Right renal pelvis (tissue), 4 donors: ENCODE measurements at places on chromosomes 11 and 22.

GRCh38 chr11:70500076-70500847 is 101.9 kb downstream of the CTTN start:
- no peak for DNase-seq

GRCh38 chr11:6307876-6308275 is 12.4 kb downstream of the CAVIN3 start:
- no peak for DNase-seq

DNA sequence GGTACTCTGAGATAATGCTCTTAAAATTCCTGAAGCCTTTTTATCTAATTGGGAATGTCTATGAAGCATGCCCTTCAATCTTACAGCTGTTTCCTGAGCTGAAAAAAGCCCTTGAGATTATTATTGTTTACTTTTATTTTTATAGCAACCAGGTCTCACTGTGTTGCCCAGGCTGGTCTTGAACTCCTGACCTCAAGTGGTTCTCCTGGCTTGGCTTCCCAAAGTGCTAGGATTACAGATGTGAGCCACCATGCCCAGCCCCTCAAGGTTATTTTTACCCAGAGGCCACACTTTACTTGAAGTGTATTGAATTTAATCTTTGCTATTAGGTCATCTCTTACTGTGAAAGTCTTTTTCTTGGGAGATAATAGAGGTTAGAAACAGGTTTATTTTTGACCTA is 7.0 kb upstream of the SWAP70 start:
- no peak for DNase-seq

DNA sequence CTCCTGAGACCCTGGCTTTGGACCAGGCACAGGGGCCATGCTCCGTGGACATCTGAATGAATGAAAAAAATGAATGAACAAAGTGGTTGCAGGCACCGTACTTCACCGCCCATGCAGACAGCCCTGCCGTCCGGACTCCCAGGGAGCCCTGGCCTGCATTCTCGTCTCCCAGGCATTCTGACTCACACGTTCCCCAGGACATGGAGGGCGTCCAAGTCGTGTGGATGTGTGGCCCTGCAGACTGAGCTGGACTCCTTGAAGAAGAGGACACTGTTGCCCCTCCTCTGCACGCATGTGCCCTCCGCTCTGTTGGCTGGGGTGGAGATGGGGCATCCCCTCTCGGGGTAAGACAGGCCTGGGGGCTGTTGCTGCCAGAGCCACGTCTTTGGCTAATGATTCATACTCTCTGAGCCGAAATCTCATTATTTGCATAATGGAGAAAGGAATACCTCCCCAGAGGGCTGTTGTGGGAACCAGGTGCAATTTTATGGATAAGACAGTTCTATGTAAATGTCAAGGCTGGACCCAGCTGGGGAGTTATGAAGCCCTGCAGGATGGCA is 49.7 kb downstream of the RTL6 start:
- no peak for DNase-seq

DNA sequence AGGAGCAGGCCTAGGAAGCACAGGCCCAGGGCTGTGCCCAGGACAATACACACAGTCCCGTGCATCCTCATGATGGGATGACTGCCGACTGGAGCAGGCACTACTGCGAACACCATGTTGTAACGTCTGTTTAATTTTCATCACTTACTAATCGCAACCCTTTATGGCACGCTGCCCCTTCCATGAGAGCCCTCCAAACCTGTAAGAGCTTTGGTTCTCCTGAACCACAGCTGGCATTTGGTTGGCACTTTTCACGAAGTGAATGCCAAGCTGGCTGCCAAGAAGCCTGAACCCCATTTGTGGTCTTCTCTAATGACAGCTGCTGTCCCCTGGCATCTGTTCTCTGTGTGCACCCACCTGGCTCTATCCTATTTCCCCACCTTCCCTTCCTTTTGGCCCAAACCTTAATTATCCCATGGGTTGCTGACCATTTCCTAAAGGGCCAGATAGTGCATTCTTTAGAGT is 36.5 kb downstream of the APOL1 start:
- DNase-seq = no peak

- DNase-seq = no peak
Observed at GRCh38 chr11:105357764-105358163, 218.2 kb upstream of the CARD18 start.

DNA sequence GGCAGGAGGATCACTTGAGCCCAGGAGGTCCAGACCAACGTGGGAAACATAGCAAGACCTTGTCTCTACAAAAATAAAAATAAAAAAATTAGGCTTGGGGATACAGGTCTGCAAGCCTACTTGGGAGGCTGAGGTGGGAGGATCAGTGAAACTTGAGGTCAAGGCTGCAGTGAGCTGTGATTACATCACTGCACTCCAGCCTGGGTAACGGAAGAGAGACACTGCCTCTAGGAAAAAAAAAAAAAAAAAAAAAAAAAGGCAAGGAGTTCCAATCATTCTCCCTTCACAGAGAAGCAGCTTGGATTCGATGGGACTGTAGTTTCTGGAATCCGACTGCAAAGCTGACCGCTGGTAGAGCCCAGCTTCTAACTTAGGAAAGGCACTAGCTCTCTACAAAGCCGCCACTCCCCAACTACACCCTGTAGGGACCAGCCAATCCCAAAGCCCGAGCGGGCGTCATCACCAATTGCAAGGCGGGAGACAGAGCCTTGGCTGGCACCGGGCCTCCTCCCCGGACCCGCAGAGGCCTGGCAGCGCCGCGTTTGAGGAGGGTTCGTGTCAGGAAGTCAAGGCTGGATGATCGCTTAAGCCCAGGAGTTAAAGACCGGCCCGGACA is 716 bp upstream of the DDB2 start:
- no peak for DNase-seq

DNA sequence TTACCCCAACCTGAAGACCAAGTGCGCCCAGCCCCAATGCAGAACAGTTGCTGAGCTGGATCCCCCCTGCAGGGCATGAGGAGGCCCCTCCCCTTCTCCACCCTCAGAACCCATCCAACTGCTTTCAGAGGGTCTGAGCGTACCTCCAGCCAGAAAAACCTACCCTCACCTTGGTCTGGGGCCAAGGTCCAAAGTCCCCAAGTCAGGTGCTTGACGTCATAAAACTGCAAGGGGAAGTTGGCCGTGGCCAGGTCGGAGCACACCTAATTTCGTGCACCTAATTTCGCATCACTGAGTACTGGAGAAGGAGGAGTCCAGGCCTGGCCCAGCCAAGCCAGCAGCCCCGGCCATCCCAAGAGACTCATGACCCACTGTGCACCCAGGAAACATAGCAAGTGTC is 289.8 kb downstream of the CTTN start:
- DNase-seq = no peak
